ENCODE measurements at places on chromosomes 4 and X. TPM values are rescaled to one million over a fixed set of nuclear protein-coding genes. Genes with fewer than 3 reads are reported as not detected.

The APOOL gene
- total RNA-seq: 54.1 TPM

The ATG4A gene
- 21.0 TPM for total RNA-seq

The LUZP4 gene
- total RNA-seq: not detected

The MAGEA4 gene
- not detected for total RNA-seq

The RGN gene
- 18.7 TPM for total RNA-seq

The GPRASP1 gene
- 4.6 TPM for total RNA-seq

The MAML3 gene
- total RNA-seq: 2.1 TPM

The FAM149A gene
- 12.8 TPM for total RNA-seq

The MTMR8 gene
- total RNA-seq: 0.17 TPM

The VEGFD gene
- 12.4 TPM for total RNA-seq

The WDR17 gene
- 0.25 TPM for total RNA-seq

The TKTL2 gene
- total RNA-seq: not detected

The PNCK gene
- 14.5 TPM for total RNA-seq

The PLAC8 gene
- total RNA-seq: 1.1 TPM

The CT45A3 gene
- total RNA-seq: not detected

The ARSJ gene
- total RNA-seq: 0.59 TPM

The TRO gene
- total RNA-seq: 2.1 TPM

The ETDB gene
- not detected for total RNA-seq

The SLITRK2 gene
- total RNA-seq: 0.45 TPM

The USP17L11 gene
- total RNA-seq: not detected

The TCEANC gene
- 5.9 TPM for total RNA-seq

The DGKK gene
- total RNA-seq: not detected

The CLGN gene
- total RNA-seq: 91.1 TPM

The L1CAM gene
- 4.8 TPM for total RNA-seq

The IL21 gene
- total RNA-seq: not detected

The SYTL5 gene
- not detected for total RNA-seq

The NXF2 gene
- total RNA-seq: not detected

The TRIM75 gene
- total RNA-seq: not detected

The VCX3A gene
- not detected for total RNA-seq

The NEXMIF gene
- total RNA-seq: 0.32 TPM

The MAGEB6 gene
- total RNA-seq: not detected

The ETNPPL gene
- total RNA-seq: 18.8 TPM

The STBD1 gene
- 26.9 TPM for total RNA-seq

The POF1B gene
- total RNA-seq: 4.4 TPM

The MAGEA11 gene
- not detected for total RNA-seq

Measured in left ventricle myocardium superior (tissue), 1 donor.